Right atrium auricular region (tissue), 2 donors: ENCODE measurements at places on chromosomes 2 and 18. TPM values are rescaled to one million over a fixed set of nuclear protein-coding genes. Genes with fewer than 3 reads are reported as not detected.
A peak's percentile ranks its signal among the peaks of the same experiment; 100 is the strongest.

GRCh38 chr18:25147877-25148488 lies 204.0 kb downstream of the ZNF521 start:
- no peaks in the 10 kb centered on the region for H3K27me3 ChIP-seq
- DNase-seq: no peak
- H3K4me1 ChIP-seq: no peaks in the 10 kb centered on the region
- no peak overlapping the region for H3K4me3 ChIP-seq

DNA sequence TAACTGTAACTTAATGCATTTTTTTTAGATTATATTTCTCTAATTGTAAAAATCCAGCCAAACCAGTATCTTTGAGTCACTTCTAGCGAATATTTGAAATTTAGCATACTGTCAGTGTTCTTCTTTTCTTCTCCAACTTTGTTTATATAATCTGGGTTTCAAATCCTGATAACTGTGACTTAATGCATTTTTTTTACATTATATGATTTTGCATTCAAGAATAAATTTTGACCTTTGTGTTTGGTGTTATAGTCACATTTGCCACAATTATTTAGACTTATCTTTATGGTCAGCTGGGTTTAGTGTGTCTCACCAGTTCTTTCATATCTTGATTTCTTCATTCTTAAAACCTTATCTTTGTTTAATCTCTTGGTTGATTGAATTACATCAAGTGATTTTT lies 345.7 kb downstream of the SLC4A3 start:
- no peak for DNase-seq
- H3K27ac ChIP-seq: no peak overlapping the region
- no peak overlapping the region for H3K4me3 ChIP-seq
- no peaks in the 10 kb centered on the region for H3K27me3 ChIP-seq
- no peaks in the 10 kb centered on the region for H3K4me1 ChIP-seq
- H3K36me3 ChIP-seq: no peaks in the 10 kb centered on the region

GRCh38 chr2:168174756-168175155 lies 72.6 kb downstream of the STK39 start:
- no peaks in the 10 kb centered on the region for H3K27me3 ChIP-seq
- H3K36me3 ChIP-seq: no peaks in the 10 kb centered on the region
- no peak for DNase-seq
- no peak overlapping the region for H3K4me3 ChIP-seq

KCNS3 gene
- total RNA-seq: 3.7 TPM

SERPINB7 gene
- total RNA-seq: 0.71 TPM

- H3K36me3 ChIP-seq: peaks cover 11% of the 10 kb centered on the region
- DNase-seq: no peak
- H3K27ac ChIP-seq: no peak overlapping the region
- H3K4me3 ChIP-seq: peak overlapping the region; percentile 88
- no peaks in the 10 kb centered on the region for H3K27me3 ChIP-seq
Measured at GRCh38 chr2:32626639-32627221, 1.1 kb upstream of the TTC27 start.

FTCDNL1 gene
- total RNA-seq: 3.5 TPM

GRCh38 chr18:25646971-25647370 lies 295.0 kb upstream of the ZNF521 start:
- no peak overlapping the region for H3K4me3 ChIP-seq
- H3K27ac ChIP-seq: no peak overlapping the region
- no peak for DNase-seq
- H3K36me3 ChIP-seq: no peaks in the 10 kb centered on the region
